ENCODE measurements at places on chromosomes 6 and 20.

DNA sequence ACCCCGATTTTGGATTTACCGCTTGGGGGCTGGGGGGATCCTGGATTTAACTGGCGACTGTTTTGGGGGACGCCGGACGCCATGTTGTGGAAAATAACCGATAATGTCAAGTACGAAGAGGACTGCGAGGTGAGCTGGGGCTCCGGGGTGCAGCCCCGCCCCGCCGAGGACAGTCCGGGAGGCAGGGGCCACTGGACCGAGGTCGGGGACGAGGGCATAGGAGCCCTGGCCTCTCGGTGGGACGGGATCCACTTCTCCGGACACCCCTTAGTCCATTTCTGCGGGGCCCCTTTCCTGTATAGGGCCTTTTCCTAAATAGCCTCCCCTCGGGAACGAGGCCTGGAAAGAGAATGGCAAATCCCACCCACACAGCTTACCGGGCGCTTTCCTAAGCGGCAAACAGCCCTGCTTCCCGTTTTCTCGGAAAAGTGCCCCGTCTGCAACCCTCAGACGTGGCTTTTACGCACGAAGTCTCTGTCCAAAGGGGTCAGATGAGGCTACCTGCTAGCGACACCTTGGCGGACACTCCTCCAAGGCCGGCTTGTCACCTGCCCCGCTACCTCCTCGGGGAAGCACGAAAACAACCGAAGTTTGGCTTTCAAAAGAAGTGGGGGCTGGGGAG is 469 bp downstream of the TFAP2C start:
- no peak for DNase-seq

GRCh38 chr20:4516876-4517275 is 204.8 kb upstream of the PRND start:
- no peak for DNase-seq

GRCh38 chr20:17698384-17698783 is 1.4 kb upstream of the BANF2 start:
- DNase-seq: no peak

DNA sequence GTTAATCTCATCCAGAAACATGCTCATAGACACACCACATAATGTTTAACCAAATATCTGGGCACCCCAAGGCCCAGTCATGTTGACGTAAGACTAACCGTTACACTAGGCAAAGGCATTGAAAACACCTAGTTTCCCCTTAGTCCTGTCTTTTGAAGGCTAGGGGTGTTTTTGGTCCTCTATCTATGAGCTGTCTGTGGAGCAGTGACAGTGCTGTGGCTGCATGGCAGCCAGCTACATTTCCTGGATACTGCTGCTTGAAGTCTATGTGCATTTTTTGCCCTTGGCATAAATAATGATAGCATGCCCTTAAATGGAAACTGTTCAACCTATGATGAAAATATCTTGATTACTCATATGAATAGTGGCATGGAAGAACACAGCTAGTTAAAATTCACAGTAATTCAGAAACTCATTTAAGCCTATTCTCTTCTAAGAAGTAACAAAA is 18.6 kb downstream of the FARS2 start:
- DNase-seq: no peak

GRCh38 chr20:39954621-39955020 is 734.4 kb downstream of the MAFB start:
- no peak for DNase-seq

DNA sequence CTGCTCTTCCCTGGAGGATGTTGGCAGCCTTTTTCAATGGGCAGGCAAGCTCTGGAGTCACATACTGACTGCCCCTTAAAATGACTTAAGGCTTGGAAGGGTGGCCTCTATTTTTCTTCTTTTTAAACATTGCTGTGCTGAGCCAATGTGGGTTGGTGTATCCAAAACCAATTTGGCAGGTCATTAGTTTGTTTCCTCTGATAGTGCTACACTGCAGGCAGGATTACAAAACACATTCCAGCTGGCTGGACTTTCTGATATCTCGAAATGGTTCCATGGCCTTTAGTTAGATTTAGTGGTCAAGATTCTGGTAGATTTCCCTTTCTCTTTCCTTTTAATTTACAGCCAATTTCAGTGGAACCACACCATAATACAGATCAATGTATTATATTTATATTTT is 28.1 kb upstream of the BMP2 start:
- no peak for DNase-seq

- DNase-seq: no peak
Measured at GRCh38 chr20:61830241-61830930, 235.3 kb downstream of the TAF4 start.

DNA sequence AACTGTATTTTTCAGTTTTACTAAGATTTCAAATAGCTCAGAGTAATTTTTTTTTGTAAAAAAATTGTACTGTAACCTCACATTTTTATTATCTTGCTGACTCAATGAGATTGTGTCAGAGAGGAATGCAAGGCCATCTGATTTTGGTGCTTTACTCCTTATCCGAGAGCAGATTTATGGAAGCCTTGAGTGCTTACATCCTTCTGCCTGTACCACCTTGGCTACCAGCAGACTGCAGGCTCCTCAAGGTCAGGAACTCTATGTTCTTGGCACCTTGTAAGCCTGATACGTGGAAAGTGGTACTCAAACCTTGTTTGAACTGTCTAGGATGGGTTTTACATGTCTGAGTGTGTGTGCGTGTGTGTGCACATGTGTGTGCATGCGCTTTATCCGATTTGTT is 80.1 kb upstream of the MLIP start:
- no peak for DNase-seq

DNA sequence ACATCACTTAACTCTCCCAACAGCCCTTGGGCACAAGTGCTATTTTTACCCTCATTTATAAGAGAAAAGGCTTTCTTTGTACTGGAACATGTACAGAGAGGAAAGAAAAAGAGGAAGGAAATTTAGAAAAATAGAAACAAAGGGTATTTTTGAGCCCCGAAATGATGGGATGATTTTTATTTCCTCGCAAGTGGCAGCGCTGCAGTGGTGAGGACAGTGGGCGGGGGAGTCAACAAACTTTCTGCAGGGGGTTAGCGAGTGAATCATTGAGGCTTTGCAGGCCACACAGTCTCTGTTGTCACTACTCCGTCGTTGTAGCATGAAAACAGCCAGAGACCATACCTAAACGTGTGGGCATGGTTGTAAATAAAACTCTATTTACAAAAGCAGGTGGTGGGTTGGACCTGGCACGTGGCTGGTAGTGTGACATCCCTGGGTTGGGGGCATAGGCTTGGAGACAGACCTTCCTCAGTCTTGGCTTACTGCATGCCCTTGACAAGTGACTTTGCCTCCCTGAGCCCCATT is 25.5 kb upstream of the OCSTAMP start:
- DNase-seq: no peak

DNA sequence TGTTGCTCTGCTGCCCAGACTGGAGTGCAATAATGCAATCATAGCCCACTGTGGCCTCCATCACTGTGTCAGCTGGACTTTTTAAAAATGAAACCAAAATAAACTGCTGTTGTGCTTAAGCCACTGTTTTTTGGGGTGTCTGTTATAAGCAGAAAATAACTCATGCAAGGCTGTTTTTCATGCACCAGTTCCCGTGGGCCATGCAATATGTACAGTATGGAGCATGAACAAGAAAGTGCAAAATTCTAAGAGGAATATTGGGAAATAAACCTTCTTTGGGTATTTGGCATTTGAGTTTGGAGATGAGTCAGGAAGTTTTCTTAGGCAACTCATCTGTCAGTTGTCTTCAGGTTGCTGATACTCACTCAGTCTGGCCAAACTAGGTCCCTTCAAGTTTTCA is 14.9 kb upstream of the ZFAND3 start:
- no peak for DNase-seq

GRCh38 chr6:37858363-37858762 is 38.8 kb downstream of the ZFAND3 start:
- DNase-seq: no peak

DNA sequence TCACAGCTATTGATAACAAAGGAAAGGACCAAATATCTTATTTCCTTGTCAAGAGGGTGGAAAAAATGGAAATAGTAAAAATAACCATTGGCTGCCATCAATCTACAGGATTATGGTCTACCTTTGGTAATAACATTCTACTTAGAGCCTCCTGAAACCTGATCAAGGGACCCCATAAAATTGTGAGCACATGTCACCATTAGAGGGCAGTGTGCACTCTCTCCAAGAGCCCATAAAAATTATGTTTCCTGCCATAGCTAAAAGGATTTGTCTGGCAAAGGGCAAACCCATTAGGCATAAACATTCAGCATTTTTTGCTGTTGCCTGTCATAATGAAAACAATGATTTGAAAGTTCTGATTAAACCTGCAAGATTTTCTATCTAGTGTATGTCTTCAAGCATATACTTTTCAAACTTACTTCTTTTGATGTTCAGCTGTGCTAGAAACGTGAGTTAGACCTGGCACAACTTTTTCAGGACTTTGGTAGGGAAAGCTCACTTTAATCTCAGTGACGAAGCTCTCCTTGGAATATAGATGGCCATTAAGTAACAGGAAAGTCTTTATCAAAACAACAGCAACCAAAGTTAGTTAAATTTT is 120.7 kb upstream of the ZFP64 start:
- peak; percentile 43 for DNase-seq

GRCh38 chr6:165668951-165669350 is 5.9 kb upstream of the PDE10A start:
- no peak for DNase-seq

DNA sequence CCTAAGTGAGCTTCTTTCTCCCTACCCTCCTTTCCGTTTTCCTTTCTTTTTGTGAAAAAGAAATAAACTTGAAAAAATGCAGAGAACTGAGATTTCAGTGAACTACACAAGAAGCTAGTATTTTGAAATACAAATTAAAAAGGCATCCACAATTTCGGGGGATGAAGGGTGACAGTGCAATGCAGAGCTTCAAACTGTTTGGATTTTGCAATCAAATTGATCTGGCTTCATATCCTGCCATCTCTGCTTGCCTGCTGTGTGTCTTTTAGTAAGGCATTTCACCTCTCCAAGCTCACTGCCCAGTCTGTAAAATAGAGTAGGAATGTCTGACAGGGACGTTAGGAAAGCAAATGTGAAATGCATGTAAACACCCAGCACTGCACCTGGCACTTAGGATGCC is 258.0 kb downstream of the HACE1 start:
- no peak for DNase-seq

GRCh38 chr20:19903168-19903811 is 113.9 kb upstream of the NAA20 start:
- DNase-seq: no peak

DNA sequence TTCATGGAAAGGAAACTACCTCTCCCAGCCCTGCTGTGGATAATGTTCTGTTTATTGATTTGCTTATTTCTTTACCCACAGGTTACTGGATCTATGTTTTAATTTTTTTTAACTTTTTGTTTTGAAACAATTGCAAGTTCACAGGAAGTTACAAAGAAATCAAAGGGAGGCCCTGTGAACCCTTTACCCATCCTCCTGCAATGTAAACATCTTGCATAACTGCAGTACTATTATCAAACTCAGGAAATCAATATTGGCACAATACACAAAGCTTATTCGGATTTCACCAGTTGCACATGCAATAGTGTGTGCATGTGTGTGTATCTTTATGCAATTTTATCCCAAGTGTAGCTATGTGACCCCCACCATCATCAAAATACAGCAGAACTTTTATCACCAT is 398.0 kb downstream of the BTBD3 start:
- no peak for DNase-seq

GRCh38 chr6:151326116-151326825 is 65.1 kb downstream of the ZBTB2 start:
- DNase-seq: no peak

- DNase-seq: no peak
Measured at GRCh38 chr6:146856296-146856695, 257.5 kb downstream of the ADGB start.

- no peak for DNase-seq
Measured at GRCh38 chr6:132456700-132457143, 55.4 kb upstream of the MOXD1 start.

DNA sequence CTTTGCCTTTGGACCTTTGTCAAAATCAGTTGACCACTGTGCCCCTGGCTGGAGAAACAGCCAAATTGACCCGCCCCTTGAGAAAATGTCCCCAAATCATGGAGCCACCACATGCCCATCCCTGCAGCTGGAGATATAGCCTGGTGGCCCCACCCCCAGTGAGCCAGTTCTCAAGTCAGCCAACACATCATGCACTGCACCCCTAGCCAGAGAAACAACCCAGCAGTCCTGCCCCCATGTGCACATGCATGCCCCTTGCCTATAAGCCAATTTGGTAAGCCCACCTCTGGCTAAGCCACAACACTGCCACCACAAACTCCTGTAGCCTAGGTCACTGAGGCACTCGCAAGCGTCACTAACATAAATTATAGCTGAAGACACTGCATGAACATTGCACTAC is 174.2 kb upstream of the ECI2 start:
- no peak for DNase-seq

GRCh38 chr20:35093267-35093884 is 769 bp upstream of the TRPC4AP start:
- DNase-seq: peak; percentile 15

DNA sequence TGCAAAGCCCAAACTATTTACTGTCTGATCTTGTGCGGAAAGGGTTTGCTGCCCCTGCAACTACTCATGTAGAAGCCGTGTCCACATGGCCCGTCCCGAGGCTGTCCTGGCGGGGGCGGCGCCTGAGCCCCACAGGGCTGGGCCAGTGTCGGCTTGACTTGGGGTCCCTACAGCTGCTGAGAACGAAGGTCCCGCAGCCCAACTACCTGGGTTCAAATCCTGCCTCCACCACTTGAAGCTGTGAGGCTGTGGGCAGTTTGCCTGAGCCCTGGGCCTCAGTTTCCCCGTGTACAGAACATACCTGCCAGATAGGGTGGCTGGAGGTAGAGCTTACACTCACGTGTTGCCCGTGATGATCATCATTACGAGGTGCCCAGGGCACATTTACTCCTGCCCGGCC is 111.1 kb downstream of the SULF2 start:
- no peak for DNase-seq

DNA sequence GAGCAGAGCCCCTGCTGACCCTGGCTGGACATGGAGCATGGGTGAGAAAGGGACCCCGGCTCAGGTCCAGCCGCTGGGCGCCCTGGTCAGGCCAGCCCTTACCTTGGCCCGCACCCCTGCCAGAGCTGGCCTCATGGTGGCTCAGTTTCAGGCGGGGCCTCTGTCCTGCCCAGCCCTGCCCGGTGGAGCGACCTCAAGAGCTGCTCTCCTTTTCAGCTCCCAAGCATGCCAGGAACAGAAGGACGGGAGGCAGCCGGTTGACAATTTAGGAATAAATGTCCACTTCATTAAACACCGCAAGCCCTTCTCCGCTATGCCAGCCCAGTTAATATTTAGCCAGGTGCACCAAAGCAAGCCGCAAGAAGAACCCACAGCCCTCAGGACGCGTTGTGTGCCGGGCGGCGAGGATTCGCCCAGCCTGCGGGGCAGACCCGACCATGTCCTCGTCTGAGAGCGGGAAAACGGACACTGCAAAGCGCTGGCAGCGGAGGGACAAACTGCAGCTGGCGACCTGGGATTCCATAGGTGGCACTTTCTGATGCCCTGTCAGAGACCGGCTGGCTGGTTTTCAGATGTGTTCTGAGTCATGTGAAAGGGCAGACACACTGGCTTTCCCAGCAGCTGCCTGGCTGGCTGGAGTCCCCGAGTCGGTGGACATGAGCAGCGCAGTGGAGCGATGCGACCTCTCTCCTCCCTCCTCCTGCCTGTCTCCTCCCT is 221.9 kb downstream of the TTLL2 start:
- DNase-seq: no peak
